NCI-H1417 treated with DMSO at 0.1 percent for 48 hours (cell line): ENCODE measurements at places on chromosomes 3 and 15.

DNA sequence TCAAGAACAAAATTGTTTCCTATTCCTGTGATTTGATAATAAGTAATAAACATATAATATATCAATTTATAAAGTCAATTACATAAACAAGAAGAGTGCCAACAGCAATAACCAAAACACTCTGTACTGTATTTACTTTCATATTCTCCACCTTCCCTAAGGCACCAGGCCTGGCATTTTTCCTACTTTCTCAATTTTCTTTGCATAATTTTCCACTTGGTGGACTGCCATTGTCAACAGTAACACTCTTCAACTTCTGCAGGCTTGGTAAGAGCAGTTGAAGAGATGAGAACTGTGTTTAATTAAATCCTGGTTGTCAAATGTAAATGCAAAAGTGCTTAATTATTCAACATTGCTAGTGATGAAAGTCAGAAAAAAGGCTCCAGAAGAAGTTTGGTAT lies 229.8 kb upstream of the PLSCR5 start:
- no peak for DNase-seq

DNA sequence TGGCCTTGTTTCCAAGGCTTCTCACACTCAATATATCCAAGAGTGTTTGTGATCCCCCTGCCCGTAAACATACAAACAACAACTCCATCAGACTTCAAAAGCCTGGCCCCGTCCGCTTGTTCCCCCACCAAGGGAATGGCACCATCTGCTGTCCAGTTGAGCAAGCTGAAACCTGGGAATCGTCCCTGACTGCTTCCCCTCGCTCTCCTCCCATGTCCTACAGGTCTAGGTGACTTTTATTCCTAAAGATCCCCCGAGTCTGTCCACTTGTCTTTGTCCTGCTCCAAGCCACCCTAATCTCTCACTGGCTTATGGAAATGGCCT lies 27.9 kb upstream of the FAM174B start:
- DNase-seq: no peak

DNA sequence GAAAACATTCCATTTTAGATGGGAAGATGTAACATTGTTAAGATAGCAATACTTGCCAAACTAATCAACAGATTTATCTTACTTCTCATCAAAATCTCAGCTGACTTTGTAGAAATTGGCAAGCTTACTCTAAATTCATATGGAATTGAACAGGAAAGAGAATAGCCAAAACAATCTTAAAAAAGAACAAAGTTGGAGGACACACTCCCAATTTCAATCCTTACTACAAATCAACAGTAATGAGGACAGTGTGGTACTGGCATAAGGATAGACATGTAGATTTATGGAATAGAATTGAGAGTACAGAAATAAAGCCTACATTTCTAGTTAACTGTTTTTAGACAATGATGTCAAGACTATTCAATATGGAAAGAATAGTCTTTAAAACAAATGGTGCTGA lies 308.3 kb downstream of the SUCLG2 start:
- DNase-seq: no peak

GRCh38 chr3:131591394-131592014 lies 88.7 kb upstream of the MRPL3 start:
- no peak for DNase-seq

GRCh38 chr15:89341316-89342005 lies 6.8 kb upstream of the POLG start:
- no peak for DNase-seq

GRCh38 chr3:64829331-64829730 lies 141.5 kb upstream of the ADAMTS9 start:
- DNase-seq: no peak

DNA sequence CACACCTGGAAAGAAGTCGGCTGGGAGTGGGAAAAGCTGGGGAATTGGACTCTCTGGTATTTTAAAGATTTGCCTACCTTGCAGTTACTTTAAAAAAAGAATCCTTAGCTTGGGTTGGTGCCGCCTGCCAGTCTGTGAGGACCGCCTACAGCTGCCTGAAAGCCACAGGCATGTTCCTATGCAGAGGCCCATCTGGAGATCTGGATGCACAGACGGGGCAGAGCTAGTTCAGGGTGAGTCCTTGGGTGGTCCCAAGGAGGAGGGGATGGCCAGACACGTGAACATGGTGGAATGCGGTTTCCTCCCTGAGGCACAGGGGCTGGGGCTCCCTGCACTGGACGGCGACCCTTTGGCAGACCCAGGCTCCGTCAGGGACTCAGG lies 113.2 kb upstream of the IQSEC1 start:
- no peak for DNase-seq

GRCh38 chr15:62413786-62414185 lies 248.7 kb upstream of the C2CD4B start:
- DNase-seq: no peak

GRCh38 chr3:150050510-150050909 lies 79.8 kb upstream of the PFN2 start:
- no peak for DNase-seq

DNA sequence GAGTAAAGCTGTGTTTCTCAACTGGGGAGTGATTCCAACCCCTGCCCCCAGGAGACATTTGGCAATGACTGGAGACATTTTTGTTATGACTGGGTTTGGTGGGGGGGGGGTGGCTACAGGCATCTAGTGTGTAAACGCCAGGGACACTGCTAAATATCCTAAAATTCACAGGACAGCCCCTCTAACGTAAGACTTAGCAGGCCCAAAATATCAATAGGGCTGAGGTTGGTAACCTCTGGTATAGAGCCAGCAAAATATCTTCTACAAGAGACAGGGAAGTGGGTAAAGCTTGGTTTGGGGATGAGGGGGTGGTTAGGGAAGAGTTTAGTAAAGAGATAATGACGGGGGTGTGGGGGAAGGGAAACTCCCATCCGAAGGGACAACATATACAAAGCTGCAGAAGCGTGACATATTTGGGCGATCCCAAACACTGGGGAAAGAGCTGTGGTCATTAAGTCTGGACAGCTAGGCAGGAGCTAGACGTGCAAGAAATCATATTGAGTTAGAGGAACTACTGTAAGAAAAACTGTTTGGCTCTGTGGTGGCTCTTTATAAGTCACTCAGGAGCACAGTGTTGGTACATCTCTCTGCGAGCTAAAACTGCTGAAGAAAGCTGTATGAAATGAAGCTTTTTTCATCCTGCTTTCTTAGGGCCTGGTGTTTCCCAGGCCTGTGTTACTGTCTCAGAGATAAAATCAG lies 697 bp upstream of the TRIM69 start:
- DNase-seq: no peak

GRCh38 chr15:48046813-48047438 lies 73.9 kb upstream of the SLC24A5 start:
- DNase-seq: no peak

- DNase-seq: no peak
Observed at GRCh38 chr3:172111163-172111562, 71.8 kb downstream of the FNDC3B start.

DNA sequence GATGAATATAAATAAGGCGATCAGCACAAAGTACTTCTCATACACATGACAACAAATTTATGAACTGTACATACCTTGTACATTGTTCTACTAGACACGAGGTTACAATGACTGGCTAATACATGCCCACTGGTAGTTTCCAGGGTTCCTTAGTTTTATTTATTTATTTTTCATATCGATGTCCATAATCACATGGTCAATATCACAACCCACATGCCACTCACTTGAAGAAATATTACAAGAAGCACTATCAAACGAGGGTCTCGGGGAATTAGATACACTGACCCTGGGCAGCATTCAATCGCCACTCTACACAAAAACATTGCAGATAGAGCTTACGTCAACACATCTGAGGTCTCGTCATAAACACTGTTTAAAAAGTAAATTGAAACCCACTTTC lies 21.2 kb upstream of the WNT5A start:
- DNase-seq: no peak

- no peak for DNase-seq
Observed at GRCh38 chr3:158165141-158165655, 55.3 kb downstream of the RSRC1 start.

GRCh38 chr3:29892976-29893554 lies 612.2 kb downstream of the RBMS3 start:
- no peak for DNase-seq

DNA sequence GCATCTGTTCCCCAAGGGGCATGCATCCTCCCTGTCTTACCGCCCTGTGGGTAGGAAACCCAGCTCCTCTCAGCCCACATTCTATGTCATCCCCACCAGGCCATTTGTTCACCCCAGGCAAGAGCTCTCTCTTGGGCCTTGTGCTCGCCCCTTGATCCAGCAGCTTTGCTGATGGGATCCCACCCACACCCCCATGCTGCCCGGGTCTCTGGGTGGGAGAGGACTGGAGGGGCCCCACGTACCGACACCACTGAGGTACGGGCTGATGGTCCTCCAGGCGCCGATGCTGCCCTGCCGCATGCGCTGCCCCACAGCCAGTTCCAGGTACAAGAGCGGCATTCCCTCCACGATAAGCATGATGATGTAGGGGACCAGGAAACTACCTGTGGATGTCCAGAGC lies 14.5 kb downstream of the SLC6A20 start:
- DNase-seq: no peak

DNA sequence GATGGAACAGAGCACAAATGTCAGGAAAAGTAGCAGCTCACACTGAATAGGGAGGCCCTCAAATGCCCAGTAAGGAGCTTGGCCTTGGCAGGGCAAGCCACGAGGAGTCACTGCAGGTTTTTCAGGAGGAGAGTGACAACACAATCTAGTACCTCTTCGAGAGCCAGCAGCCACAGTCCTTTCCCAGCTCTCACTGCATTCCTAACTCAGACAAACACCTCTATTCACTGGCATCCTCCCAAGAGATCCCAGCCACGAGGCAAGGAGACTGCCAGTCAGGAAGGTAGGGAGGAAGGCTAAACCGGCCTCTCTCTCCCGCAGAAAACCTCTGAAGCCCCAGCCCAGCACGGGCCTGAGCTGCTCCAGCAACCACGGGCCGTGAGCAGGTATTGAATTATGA lies 146.0 kb upstream of the SMAD3 start:
- no peak for DNase-seq

- DNase-seq: no peak
Observed at GRCh38 chr3:126753191-126754160, 49.4 kb downstream of the CHCHD6 start.

GRCh38 chr3:46080124-46080968 lies 53.1 kb upstream of the XCR1 start:
- DNase-seq: no peak

GRCh38 chr15:76433798-76434400 lies 97.3 kb downstream of the ISL2 start:
- no peak for DNase-seq

- no peak for DNase-seq
Observed at GRCh38 chr3:72786668-72787067, 61.6 kb downstream of the SHQ1 start.

DNA sequence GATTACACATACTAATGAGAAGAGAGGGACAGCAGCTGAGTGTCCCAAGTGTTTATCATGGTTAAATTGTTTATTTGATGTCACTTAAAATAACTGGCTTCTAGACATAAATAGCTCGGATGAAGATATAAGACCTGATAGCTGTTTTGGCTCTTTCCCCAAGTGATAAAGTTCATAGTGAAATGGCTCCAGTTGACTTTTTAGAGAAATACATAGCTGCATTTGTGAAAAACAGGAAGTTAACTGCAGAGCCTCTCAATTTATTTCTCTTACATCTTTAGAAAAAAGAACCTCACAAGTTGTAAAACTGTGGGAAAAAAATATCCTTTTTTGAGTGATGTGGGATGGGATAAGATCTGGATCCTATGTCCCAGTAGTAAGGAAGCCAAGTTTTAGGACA lies 332.9 kb upstream of the RASGRP1 start:
- no peak for DNase-seq

GRCh38 chr3:148318240-148318639 lies 379.5 kb upstream of the AGTR1 start:
- no peak for DNase-seq
